Stimulated activated CD8-positive, alpha-beta memory T cell treated with anti-CD3 and anti-CD28 coated beads, Interleukin-4, amount 100 ng/mL, for 1 hour (primary cell): ENCODE measurements at places on chromosomes 12 and 14.

GRCh38 chr12:95351748-95352147 lies 122.2 kb upstream of the METAP2 start:
- DNase-seq: no peak

DNA sequence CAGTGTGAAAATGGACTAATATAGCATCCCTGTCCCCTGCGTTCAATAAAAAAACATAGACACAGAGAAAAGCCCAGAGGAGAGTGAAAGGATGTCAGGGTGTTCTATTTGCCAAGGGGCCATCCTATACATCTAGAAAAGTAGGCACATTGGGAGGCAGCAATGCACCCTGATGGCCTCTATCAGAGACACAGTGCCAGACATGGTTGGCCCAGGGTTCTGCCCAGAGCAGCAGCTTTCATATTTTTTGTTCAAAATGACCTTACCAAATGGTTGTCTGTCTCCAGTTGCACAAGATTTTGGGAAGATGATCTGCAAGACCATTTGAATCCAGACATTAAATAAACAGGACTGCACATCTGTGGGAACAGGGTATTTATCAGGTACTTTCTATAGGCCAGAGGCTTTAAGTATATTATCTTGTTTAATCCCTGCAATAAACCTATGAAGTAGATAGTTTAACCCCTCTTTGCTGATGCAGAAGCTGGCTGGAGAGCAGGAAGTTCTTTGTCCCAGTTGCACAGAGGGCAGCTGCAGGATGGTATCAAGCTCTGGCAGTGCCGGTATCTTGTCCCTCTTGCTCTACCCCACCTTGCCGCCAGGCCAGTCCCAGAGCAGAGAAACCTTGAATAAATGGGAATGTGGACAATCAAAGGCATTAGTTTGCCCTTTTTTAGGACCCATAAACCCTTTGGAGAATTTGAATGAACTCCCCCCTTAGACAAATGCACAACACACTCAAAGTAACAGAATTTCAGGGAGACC lies 171.8 kb upstream of the PWP1 start:
- DNase-seq: no peak

DNA sequence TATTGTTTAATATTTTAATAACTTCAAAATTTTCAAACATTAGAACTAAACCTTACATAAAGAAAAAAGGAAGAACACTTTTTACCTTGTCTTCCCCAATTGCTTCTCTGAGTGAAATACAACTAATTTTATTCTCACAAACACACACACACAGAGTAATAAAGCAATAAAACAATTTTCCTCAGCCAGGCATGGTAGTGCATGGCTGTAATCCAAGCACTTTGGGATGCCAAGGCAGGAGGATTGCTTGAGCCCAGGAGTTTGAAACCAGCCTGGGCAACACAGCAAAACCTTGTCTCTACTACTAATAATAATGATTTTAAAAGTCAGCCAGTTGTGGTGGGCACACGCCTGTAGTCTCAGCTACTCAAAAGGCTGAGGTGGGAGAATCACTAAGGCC lies 13.1 kb downstream of the PPP1R12A start:
- DNase-seq: no peak

GRCh38 chr14:36524874-36525745 lies 5.1 kb upstream of the NKX2-1 start:
- DNase-seq: no peak

- no peak for DNase-seq
Observed at GRCh38 chr12:67069451-67070306, 199.5 kb upstream of the CAND1 start.

- DNase-seq: no peak
Observed at GRCh38 chr14:31090883-31091764, 64.9 kb upstream of the STRN3 start.

GRCh38 chr12:6110006-6110405 lies 14.5 kb downstream of the VWF start:
- DNase-seq: no peak

DNA sequence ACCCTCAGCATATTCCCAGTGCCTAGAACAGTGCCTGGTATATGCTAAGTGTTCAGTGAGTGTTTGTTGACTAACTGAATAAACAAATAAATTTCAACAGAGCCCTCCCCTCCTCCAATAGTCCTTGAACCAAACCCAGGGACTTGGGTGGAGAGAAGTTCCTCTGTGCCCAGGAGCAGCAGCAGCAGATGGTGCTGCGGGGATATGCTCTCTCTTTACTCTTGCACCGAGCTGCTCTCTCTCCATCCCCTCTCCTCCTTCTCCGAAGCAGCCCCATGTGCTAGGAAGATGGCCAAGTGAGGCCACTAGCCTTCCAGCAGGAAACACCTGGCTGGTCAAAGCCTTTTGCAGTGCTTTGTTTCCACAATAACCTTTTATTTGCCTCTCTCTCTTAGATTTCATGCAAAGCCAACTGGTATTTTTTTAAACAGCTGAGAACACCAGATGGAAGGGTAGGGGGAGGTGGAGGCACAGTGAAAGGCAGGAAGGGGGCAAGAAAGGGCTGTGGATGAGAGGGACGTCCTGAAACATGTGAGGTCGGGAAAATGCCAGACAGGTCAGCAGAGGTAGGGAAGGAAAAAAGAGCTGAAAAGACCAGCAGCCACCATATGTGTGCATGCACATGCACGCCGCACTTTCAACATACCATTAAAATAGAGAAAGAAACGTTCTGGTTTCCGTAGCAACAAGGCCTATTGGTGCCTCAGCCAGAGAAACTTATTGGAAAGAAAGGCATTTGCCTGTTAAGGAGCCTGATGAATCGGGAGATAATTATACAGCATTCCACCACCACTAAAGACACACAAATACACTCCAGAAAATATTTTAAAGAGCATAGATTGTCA lies 78.9 kb downstream of the EMP1 start:
- DNase-seq: no peak
